Fibroblast of skin of right biceps (primary cell): ENCODE measurements at places on chromosomes 16 and 17.
A peak's percentile ranks its signal among the peaks of the same experiment; 100 is the strongest.

DNA sequence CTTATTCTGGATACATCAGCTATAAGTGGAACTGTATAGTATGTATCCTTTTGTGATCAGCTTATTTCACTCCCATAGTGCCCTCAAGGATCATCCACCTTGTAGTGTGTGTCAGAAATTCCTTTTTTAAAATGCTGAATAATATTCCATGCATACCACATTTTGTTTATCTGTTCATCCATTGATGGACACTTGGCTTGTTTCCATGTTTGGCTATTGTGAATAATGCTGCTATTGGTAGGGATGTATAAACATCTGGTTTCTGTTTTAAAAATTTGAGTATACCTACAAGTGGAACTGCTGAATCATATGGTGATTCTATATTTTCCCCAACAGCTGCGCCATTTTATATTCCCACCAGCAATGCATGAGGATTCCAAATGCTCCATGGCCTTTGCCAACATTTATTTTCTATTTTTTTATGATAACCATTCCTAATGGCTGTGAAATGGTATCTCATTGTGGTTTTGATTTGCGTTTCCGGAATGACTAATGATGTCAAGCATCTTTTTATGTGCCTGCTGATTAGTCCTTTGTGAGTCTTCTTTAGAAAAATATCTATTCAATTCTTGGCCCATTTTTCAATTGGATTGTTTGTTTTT is 11.6 kb downstream of the RCVRN start:
- peak; percentile 81 for DNase-seq

DNA sequence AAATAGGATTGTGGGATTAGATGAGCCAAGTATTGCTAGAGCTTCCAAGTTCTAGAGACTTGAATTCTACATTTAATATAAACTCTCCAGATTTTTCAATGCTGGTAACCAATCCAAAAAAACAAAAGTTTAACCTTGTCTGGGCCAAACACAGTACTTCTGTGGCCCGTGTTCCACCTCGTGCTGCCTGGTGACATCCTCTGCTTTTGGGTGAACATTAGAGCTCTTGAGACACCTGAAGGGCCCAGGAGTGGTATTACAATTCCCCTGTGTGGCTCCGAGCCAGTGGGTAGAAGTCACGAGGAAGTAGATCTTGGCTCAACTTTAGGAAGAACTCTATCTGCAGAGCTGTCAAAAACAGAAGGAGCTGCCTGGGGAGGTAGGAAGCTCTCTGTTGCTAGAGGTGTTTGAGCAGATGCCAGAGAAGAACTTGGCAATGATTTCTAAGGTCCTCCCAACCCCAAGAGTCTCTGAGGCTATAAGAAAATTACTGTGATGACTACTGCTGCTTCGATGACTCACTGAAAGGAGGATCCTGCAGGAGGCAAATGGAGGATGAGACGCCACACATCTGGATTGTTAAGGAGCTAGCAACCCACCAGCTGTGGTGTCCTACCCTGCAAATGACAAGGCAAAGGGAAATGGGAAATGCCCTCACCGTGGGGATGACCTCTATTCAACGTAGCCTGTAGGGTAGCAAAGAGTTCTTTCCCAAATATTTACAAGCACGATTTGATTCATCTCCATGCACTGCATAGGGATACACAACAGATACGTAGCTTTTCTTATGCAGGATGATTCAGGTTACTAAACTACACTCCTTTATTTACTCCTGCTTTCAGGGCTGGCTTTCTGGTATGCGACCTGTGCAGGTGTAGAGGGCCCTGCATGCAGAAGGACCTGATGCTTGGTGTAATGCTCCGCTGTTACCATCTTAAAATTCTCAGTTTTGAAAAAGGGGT is 45.8 kb upstream of the GAS7 start:
- peak; percentile 86 for DNase-seq

DNA sequence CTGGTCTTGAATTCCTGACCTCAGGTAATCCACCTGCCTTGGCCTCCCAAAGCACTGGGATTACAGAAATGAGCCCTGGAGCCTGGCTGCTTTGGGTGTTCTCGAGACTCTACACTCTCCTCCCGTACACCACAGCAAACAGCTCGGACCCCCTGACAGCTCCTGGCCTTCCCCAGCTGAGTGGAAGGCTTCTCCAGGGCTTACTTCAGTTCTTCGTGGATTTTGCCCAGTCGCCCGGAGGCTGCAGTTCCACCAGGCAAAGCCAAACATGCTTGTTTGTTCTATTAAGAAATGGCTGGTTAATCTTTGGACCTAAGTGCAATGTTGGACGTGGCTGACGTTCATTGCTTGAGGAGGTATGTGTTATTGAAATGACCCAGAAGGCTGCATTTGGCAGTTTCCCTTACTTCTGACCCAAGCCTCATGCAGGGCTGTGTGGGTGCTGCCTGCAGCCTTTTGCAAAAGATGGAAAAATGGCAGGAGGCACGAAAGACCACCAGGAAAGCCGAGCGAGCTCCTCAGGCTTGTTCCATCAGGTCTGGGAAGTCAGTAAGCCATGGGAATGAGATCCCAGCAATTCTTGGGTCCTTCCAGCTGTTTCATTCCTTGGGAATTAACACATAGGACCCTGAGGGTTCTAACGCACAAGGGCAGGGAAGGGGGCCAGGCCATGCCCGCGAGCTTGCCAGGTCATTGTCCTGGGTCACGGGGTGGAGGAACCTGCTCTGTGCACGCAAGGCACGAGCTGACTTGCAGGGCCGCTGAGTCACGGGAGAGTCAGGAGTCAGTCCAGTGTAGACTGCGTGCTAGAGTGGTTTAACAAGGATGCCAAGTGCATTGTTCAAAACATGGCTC is 23.9 kb upstream of the KLHDC4 start:
- peak; percentile 77 for DNase-seq

GRCh38 chr16:13779676-13780075 is 140.3 kb upstream of the ERCC4 start:
- no peak for DNase-seq

DNA sequence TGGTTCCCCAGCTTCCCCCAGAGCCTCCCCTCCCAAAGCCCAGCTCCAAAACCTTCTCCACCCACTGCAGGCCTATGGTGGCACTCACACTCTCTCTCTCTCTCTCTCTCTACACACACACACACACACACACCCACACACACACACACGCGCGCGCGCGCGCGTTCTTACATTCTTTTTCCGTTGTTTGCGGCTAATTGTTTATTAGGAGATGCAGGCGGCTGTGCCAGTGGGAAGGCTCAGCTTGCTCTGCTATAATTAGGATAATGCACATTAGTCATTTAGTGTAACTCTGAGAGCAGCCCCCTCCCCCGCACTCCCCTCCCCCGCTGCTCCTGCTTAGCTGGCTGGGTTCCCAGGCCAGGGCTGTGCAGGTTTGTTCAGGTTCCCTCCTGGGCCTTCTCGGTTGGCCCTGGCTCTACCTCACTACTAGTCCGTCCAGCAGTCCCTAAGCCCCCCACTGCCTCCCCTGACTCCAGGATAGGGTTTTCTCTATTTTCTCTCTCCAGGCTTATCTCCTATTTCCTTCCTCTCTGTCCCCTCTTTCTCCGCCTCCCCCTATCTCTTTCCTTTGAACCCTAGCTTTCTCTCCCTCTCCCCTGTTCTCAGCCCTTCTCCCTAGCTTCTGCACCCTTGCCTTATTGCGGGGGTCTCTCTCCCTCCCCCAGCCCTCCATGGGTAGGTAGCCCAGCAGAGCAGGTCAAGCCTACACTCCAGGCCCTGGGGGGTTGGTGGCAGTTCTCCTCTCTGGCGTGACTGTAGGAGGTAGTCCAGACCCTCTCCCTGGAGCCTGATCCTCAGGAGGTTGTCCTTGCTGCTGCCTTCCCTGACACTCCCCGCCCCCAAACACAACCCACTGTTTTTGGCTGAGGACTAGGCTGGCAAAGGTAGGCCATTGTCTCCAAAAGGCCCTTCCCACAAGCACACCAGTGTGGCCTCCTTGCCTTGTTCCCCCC is 34.0 kb downstream of the TMEM132E start:
- peak; percentile 10 for DNase-seq

DNA sequence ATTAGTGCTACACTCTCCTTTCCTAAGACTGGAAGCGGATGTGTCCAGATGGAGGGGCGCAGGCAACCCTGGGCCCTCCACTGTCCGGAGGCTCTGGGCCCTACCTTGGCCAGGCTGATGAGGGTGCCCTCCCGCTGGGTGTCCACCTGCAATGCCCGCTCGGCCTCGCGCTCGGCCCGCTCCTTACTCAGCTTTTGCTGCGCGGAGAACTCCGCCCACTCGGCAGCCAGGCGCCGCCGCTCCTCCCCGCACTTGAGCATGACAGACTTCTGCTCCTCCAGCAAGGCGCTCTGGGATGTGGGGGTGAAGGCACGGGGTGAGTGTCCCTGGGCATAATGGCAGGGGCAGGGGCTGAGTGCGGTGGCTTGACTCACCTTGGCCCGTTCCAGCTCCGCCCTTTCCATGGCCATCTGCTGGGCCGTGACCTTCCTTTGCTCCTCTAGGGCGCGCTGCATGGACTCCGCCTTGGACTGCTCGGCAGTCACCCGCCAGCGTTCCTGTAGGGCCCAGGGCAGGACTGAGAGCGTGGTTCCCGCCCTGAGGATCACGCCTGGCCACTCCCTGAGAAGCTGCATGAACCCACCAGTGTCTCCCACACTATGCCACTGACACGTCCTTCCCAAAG is 10.1 kb upstream of the MRPL38 start:
- DNase-seq, result no peak

- DNase-seq, result no peak
Measured at GRCh38 chr16:25079637-25080378, 31.7 kb upstream of the LCMT1 start.

- peak; percentile 33 for DNase-seq
Measured at GRCh38 chr17:30021708-30022317, 80.4 kb downstream of the EFCAB5 start.

GRCh38 chr17:57868007-57868909 is 18.4 kb upstream of the MRPS23 start:
- DNase-seq, result peak; percentile 95

- no peak for DNase-seq
Measured at GRCh38 chr17:38883592-38884526, 14.0 kb downstream of the LASP1 start.

GRCh38 chr16:78257376-78257728 is 157.9 kb downstream of the WWOX start:
- peak; percentile 10 for DNase-seq

- peak; percentile 57 for DNase-seq
Measured at GRCh38 chr16:22948603-22949368, 134.8 kb downstream of the HS3ST2 start.

- DNase-seq, result no peak
Measured at GRCh38 chr17:66947311-66947710, 17.2 kb upstream of the CACNG4 start.

DNA sequence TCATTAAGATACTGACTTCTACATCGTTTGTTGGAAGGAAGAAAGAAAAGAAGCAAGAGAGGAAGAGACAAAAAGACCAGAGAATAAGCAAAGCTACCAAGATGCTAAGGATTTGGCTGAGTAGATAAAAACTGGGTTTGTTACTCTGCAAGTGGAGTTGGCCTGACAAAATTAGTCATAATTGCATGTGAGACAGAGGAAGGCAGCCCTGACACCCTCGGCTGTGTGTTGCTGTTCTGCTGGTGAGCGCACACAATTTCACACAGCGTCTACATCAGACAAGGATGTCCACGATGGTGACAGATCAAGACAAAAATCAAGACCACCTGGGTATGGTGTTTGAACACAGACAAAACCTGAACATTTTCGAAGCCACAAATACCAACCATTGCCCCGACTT is 75.4 kb upstream of the FA2H start:
- no peak for DNase-seq

DNA sequence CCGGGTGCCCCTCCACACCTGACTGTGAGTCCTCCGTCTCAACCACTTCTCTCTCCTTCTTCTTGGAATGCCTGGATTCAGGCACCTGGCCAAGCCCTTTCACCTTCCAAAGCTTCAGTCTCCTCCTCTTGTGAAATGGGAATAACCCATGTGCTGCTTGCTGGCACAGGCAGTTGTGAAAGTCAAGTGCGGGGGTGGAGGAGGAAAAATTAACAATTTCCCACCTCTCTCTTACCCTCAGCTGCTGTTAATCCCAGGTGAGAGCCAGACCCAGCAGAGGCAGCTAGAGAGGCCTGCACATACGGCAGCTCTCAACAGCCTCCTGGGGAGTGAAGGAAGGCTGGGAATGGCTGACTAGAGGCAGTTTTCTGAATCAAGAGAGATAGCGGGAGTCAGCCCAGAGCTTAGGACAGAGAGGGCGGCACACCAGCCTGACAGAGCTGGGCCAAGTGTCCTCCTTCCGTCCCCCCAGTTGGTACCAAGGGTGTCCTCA is 77.9 kb upstream of the LGALS9 start:
- DNase-seq, result no peak
